ENCODE measurements at places on chromosomes 13 and 19.

DNA sequence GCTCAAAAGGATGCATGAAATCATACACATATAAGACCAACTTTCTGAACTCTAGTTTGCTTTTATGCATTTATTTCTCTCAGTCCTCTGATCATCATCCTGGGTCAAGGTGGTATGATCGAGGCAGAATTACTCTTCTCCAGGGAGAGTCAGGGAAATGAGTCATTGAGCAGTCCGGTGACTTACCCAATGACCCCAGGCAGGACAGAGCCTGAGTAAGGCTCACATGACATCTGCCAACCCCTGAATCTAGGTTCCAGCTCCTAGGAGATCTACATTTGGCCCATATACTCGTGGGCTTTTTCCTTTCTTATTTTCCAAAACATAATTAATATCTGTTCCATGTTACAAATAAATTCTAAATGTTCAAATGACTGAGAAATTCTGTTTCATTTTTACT lies 502.3 kb downstream of the FOXO1 start:
- no peak for DNase-seq

- DNase-seq, result no peak
Measured at GRCh38 chr19:54369082-54369687, 4.5 kb upstream of the LAIR1 start.

- no peak for DNase-seq
Measured at GRCh38 chr19:13155472-13156359, 5.5 kb downstream of the IER2 start.

GRCh38 chr19:48618278-48618915 lies 581 bp downstream of the RPL18 start:
- peak; percentile 47 for DNase-seq

DNA sequence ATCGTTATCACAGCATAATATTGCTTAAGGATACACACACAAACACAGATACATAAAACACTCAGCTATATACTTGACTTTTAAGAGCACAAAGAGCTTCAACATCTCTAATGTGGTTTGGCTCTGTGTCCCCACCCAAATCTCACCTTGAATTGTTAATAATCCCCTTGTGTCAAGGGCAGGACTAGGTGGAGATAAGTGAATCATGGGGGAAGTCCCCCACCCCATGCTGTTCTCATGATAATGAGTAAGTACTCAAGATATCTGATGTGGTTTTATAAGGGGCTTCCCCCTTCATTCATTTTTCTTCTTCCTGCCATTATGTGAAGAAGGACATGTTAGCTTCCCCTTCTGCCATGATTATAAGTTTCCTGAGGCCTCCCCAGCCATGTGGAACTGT lies 481.4 kb downstream of the PCDH9 start:
- DNase-seq, result no peak

DNA sequence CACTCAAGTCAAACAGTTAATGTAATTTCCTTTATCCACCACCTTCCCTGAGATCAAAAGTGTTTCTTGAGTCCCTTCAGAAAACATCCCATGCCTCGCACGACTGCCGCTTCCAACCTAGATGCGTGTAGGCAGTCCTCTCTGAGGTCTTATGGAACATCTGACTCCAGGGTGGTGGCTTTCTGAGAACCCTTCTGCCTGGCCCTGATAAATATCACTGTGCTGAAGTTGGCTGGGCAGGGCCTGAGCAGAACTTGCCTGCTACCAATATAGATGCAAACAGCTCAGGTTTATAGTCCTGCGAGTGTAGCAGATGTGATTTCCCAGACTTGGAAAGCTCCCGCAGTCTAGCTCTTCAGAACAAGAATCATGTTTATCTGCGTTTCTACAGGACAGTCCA lies 61.1 kb upstream of the GPR12 start:
- no peak for DNase-seq

DNA sequence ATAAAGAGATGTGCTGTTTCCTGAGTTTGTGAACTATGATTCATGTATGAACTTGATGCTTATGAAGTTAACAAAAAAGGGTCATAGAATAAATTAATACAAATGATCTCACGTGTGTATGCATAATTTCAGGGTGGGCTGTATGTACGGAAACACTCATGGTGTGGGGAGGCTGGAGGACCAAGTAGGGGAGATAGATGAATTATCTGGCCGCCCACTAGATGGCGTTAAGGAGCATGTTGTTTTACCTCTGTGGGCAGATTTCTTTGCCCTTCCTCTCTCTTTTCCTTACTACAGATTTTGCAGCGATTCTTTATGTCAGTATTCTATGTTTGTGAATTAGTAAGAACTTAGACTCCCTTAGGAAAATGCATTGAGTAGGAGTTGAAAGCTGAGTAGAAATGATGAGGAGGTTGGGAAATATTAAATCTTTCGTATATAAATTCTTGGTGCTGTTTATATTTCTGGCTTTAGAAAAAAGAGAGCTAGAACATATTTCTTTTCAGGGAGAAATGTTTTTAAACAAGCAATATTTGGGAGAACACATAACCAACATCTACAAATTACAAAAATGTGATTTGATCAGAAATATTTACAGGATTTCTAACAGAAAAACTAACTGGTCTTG lies 47.4 kb upstream of the TMTC4 start:
- DNase-seq, result peak; percentile 63

DNA sequence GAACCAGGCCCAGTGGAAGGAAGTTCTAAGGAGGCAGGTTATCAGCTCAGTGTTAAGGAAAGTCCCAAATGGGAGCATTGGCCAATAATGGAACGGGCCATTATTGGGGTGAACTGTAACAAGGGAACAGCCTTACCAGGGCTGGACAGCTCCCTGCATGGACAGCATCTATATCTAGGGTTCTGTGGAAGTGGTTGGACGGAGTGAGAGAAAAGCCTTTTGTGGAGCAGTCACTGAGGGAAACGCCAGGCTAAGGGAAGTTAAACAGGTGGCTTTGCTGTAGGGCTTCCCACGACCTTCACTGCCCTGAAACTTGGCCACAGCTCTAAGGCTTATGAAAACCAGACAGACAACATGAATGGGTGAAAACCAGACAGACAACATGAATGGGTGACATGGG lies 17.0 kb downstream of the POU2F2 start:
- DNase-seq, result no peak

- DNase-seq, result no peak
Measured at GRCh38 chr19:54485851-54486250, 12.8 kb upstream of the CDC42EP5 start.

GRCh38 chr13:39306639-39307589 lies 268.7 kb downstream of the NHLRC3 start:
- no peak for DNase-seq

DNA sequence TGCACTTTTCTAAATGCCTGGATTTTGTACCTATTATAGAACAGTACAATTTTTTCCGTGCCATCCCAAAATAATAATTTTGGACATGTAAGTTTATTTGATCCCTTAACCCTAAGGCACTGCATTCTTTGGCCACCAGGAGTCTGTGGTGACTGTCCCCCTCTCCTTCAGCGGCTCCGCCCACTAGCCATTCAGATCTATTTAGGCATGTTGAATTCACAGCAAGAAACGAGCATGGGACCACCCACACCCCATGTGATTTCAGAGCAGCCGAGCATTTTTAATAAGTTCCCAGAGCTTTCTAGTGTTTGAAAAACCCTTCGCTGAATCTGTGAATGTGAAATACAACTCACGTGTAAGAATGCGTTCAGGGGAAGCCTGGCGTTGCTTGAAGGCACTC lies 567.5 kb downstream of the MYO16 start:
- no peak for DNase-seq

- no peak for DNase-seq
Measured at GRCh38 chr19:33471111-33471996, 50.2 kb downstream of the PEPD start.

- DNase-seq, result no peak
Measured at GRCh38 chr13:104004572-104004971, 938.4 kb upstream of the SLC10A2 start.

GRCh38 chr19:43105496-43105895 lies 23.0 kb upstream of the PSG2 start:
- DNase-seq, result no peak

Measured in mesothelial cell of epicardium (in vitro differentiated cells).